ENCODE measurements at places on chromosomes 5 and 9.
A peak's percentile ranks its signal among the peaks of the same experiment; 100 is the strongest.

GRCh38 chr5:53331463-53331862, 149.0 kb upstream of the FST start:
- peak; percentile 85 for DNase-seq

DNA sequence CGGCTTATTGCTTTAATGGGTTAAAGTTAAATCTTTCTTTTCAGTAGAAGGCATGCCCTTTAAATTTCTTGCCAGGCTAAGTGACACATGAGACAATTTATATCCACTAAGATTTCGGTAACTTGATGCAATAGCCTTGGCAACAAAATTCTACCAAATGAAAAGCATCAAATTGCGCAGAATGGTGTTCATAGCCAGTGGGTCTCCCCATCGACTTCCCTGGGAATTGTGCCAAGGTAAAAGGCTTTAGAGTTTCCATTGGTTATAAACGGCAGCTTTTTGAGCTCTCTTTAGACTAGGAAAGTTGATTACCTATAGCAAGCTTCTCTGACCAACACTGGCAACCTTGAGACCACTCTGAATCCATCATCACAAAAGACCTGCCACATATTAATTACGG, 358.4 kb downstream of the ARRDC3 start:
- DNase-seq: no peak

GRCh38 chr5:93571114-93571949, 9.7 kb downstream of the NR2F1-AS1 start:
- no peak for DNase-seq

- peak; percentile 56 for DNase-seq
Measured at GRCh38 chr9:35051069-35051967, 21.1 kb downstream of the VCP start.

DNA sequence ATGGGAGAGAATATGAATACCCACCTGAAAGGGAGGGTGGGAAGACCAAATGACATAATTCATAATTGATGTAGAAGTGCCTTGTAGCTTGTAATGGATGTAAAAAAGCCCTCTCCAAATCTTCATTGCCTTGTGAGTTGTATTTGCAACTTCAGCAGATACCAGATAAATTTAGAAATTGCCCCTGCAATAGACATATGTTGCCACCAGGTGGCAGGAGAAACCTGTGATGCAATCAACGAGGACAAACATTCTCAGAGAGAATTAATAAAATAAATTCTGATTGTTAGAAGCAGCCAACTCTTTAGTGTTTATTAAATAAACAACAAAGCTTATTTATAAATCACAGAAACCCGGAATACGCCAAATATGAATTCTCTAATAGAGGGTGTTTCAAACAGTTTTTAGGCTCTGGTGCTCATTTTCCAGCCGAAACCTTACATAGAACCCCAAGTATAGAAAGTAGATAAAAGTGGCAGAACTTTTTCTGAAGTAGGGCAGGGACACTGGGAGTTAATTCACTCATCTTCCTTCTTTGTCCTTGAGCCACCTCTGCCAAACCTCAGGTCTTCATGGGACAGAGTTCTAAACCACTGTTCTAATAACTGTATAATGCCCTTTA, 147.8 kb downstream of the TMEM38B start:
- DNase-seq: peak; percentile 11

DNA sequence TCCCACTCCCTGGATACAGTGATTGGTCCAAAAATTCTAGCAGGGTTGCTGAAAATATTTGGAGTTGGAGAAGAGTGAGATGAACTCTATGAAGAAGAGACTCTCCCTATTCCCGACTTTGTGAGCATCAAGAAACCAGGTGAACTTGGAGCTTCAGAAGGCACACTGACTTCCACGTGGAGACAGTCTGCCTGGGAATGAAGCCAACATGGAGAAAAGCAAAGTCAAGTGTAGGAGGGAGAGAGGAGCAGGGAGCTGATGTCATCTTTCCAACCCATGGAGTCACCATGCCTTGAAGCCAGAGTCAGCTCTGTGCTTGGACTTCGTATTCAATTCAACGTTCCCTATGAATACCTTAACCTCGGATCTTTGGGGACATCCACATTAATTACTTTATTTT, 125.1 kb downstream of the NPR3 start:
- peak; percentile 30 for DNase-seq

- peak; percentile 55 for DNase-seq
Measured at GRCh38 chr9:16131264-16131663, 578.4 kb downstream of the CCDC171 start.

DNA sequence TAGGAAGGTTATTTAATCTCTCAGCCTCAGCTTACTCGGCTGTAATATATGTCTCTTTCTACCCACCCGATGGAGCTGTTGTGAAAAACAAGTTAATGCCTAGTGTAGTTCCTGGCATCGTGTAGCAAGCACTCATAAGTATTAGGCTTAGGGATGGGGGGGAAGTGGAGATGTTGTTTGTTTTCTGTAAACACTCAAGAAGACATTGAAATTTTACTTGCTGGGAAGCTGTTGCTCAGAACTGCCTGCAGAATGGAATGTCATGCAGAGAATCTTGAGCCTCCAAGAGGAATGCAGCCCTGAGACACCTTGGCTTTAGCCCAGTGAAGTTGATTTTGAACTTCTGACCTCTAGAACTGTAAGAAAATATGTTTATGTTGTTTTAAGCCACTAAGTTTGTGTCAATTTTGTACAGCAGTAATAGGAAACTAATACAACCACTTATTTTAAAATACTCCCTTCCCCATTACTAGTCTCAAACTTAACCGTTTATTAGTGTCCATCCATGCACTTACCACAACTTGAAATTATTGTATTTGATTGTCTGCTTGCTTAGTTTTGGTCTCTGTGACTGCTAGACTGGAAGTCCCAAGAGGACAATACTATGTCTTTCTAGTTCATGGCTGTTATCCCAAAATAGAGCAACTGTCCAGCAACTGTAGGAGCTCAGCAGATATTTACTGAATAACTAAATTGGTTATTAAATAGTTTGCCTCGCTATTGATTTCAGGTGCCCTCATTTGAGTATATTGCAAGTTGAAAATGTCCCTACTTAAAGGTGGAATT, 53.8 kb downstream of the MFAP3 start:
- DNase-seq: peak; percentile 60

DNA sequence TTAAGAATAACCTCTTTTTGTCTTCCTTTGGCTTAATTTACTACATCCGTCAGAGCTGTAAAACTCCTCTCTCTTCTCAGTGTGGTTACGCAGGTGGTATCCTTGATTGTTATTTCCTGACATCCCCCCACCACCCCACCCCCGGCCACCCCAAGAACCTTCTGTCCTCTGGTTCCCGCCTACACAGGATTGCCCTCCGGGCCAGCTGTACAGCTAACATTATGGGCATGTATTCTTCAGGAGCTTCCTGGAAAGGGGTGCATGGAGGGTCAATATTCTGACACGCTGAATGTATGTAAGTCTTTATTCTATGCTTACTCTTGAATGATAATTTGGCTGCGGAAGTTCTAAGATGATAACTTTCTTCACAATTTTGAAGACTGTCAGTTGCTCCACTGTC, 13.0 kb upstream of the ANP32B start:
- DNase-seq: no peak

GRCh38 chr9:83199240-83199639, 136.3 kb upstream of the RASEF start:
- peak; percentile 19 for DNase-seq

DNA sequence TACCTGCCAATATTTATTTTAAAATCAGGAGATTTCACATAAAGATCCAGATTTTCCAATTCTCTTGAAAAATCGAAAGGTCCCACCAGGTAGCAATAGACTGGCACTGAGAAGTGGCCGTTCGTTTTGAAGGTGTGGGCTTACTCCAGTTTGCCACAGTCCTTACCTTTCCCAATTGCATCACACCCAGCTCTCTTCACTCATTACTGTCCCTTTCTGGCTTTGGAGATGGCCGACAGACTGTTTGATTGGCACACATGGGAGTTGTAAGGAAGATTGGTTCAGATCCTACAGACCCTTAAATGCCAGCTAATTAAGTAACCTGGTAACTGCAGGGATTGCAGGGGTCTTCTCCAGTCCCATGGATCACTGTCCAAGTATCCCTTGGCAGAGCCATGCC, 68.7 kb upstream of the LARP1 start:
- no peak for DNase-seq

DNA sequence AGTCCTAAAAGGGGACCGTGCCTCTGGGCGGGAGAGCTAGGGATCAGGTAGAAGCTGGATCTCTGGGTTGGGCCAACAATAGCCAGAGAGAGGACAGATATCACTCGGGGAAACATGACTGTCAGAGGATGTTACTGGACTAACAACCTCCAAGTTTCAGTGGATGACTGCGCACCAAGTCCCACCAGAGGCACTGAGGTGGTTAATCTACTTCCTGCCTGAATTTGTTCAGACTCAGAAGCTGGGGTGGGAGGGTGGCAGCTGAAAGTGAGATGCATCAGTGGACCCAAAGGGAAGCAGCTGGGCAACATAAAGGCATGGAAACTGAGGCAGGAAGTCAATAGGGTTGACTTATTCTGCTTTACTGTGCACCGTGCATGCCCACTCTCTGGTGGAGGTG, 130.1 kb upstream of the SLC44A1 start:
- DNase-seq: no peak

- no peak for DNase-seq
Measured at GRCh38 chr5:81429363-81429762, 35.4 kb upstream of the ACOT12 start.

DNA sequence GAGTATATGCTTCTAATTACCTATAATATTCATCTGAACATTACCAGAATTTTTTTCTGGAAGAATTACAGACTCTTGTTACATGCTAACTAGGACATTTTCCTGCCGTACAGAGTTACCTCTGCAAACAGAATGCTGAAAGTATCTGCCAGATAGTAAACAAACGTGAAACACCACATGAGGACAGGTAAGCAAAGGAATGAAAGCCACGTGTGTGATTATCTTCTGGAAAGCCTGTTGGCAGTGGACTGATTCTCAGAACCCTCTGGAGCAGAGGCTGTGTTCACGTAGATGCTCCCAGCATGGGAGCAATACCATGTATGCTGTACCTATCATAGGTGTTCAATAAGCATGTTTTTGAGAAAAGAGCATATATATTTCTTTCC, 472.6 kb downstream of the ENC1 start:
- DNase-seq: no peak

GRCh38 chr5:88474574-88474973, 205.9 kb upstream of the TMEM161B start:
- no peak for DNase-seq

DNA sequence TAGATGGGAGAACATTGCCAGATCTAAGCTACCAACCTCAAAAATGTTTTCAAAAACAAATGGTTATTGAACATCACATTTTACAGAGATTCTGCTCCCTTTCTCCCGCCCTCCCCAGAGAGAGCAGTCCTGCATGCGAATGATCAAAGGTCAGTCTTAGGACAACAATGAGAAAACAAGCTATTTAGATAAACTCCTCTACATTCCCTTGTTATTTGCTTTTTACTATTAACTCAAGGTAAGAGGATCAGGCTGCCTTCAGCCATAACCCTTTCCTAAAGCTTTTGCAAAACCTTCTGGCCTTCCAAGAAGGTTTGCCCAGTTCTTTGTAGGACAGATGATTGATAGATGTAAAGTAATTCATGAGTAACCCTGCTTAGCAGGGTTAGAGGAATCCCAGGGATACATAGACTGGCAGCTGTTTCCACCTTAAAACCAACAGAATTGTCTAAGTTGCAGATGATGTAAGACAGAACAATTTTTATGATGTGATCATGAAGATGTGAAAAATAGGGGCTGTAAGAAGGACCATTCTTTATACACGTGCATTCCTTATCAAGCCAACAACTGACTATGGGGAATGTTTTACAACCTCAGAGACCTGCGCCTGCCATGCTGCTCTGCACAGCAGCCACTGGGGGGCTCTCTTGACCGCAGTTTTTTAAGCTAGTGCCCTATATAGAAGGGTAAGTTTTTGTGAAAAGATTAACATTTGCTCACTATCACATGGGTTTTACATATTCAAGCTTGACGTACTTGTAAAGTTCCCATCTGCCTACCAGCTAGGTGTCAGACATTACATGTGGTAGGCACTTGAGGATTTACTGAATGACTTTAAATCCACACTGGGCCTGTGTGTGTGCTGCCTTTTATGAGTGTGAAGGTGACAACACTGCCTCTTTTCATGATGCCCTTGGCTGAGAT, 2.3 kb upstream of the ZNF782 start:
- DNase-seq: peak; percentile 76

DNA sequence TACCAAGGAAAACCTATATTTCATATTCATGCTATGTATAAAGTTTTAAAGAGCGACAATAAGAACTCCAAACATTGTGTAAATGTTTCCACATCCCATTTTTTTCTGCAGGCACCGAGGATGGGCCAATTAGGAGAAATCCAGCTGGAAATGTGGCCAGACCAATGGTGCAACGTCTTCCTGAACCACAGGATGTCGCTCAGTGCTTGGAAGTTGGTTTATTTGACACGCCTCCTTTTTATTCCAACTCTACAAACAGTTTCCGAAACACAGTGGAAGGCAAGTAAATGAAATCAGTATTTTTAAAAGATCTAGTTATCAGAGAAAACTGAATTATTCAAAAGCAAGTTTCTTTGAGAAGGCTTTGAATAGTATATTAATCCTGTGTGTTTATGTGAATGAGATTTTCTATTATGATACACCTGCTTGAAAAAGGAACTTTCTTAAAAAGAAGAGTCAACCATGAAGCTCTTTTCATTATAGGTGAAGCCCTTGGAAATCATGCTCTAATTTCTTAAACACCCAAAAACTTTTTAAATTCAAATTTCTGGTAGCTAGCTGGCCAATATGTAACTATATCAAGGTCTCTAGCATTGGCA, 9.1 kb downstream of the TYRP1 start:
- DNase-seq: peak; percentile 72

GRCh38 chr9:92654481-92655301, 15.2 kb downstream of the IPPK start:
- no peak for DNase-seq

DNA sequence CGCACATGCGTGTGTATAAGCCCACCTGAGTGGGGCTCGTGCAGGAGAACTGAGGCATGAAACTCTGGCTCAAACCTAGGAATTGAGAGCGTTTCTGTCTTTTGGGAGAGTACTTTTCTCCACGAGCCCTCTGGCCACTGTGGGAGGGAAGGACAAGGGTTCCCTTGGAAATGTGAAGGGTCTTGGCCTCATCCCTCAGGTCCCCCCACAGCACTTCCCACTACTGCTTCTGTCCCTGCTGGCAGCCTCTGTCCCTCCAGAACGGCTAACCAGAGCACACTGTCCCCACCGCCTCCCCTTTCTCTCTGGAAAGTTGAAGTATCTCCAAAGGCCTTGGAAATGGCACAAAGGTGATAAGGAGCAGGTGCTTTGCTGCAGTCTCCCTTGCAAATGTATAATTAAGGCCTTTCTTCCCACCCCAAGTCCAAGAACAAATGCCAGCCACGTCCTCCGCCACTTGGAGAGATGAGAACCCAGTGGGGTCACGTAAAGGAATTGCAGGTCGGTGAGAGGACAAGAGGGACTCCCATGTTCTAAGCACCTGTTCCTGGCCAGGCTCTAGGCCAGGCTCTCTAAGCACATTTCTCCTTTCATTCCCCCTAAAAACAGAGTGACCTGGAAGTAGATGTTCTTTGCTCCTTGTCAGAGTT, 107.9 kb upstream of the LMX1B start:
- no peak for DNase-seq

GRCh38 chr9:124688238-124688904, 82.7 kb downstream of the NR6A1 start:
- no peak for DNase-seq

Data from fibroblast of lung (primary cell).